CD4-positive, alpha-beta T cell treated with Interleukin-15 for 1 hour (primary cell): ENCODE measurements at places on chromosomes 13 and 19.

DNA sequence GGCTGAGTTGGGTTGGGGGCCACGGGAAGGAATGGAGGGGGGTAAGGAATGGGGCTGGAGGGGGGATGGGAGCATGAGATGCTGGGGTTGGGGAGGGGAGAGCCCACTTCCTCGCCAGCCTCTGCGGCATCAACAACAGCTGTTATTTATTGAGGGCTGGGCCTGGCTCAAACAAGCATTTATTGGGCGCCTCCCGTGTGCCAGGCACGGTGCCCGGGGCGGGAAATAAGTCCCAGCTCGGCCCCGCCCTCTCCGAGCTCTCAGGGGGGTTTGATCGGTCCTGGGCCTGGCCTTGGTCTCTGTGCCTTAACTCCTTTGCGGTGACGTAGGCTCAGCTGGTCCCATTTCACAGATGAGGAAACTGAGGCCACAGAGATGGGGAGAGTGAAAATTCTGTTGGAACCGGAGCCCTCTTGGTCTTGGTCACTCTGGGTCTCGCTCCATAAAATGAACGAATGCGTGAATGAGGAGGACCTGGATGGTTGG is 919 bp upstream of the ADAMTS10 start:
- no peak for DNase-seq

- DNase-seq = no peak
Observed at GRCh38 chr13:20401931-20402856, 123.5 kb downstream of the CRYL1 start.

GRCh38 chr13:54953786-54954185 is 1925.2 kb downstream of the OLFM4 start:
- no peak for DNase-seq

- no peak for DNase-seq
Observed at GRCh38 chr13:59494560-59494970, 669.2 kb downstream of the DIAPH3 start.

- no peak for DNase-seq
Observed at GRCh38 chr13:30175166-30175565, 132.2 kb downstream of the KATNAL1 start.

DNA sequence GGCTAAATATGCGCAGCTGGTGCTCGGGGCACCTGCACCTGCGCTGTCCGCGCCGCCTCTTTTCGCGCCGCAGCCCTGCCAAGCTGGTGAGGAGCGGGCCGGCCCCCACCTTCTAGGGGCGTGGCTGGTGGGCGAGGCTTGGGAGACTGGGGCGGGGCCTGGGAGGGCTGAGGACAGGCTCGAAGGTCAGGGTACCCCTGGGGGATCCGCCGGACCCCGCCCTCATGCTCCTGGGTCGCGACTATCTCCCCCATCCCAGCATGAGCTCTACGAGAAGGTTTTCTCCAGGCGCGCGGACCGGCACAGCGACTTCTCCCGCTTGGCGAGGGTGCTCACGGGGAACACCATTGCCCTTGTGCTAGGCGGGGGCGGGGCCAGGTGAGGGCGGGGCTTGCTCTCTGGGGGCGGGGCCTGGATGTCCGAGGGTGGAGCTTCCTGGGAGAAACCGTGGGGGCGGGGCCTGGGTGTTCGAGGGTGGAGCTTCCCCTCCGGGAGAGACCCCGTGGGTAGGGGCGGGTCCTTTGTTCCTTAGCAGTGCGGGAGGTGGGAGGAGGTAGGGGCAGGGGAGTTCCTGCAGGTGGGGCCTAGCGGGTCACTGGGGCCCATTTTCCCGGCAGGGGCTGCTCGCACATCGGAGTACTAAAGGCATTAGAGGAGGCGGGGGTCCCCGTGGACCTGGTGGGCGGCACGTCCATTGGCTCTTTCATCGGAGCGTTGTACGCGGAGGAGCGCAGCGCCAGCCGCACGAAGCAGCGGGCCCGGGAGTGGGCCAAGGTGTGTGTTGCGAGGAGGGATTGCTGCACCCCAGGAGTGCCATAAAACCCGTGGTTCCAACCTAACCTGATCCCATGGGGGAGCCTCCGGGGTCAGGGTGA is 19.7 kb downstream of the PNPLA6 start:
- DNase-seq = no peak

GRCh38 chr19:54473071-54473891 is at the start of gene CDC42EP5:
Gene CDC42EP5 (minus strand): TSS chr19:54473296. CDS start chr19:54465547, 7,749 bp downstream.
- no peak for DNase-seq

DNA sequence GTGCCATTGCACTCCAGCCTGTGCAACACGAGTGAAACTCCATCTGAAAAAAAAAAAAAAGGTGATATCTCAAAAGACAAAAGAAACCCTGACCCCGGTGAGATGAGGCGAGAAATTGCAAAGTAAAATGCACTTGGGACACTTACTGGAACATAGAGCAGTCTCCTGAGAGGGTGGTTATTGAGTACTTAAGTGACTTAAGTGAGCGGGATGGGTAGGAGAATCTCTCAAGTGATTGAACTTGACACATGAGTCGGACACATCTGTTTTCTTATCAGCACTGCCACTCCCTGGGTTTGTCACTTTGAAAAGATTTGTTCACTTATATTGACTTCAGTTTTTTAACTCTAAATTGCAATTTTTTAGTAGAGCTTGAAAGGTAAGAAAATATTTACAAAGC is 2.8 kb downstream of the ZNF429 start:
- DNase-seq = no peak

DNA sequence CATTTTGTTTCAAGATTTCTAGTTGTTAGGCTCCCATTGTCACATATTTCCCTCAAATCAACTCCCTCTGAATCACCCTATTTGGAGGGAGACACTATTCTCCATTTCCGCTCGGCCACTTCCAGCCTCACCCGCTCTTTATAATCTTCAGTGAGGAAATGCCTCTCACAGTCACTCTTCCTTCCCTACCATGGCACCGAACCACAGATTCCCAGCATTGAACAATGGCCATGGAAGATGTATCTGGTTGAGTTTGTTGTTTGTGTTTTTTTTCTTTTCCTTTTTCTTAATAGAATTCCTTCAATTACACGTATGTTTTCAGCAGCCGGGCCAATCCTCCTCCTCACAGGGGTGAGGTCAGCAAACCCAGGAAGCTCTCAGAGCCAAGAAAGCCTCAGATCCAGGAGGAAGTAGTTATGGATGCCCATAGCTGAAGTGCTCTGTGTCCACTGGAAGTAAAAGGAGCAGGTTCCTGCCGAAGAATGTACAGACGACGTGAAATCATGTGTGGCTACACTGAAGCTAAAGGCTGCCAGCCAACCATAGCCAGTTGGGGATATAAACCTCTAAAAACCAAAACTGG is 472.1 kb downstream of the FOXO1 start:
- no peak for DNase-seq

GRCh38 chr19:4310247-4311121 is 6.1 kb downstream of the FSD1 start:
- DNase-seq = no peak

DNA sequence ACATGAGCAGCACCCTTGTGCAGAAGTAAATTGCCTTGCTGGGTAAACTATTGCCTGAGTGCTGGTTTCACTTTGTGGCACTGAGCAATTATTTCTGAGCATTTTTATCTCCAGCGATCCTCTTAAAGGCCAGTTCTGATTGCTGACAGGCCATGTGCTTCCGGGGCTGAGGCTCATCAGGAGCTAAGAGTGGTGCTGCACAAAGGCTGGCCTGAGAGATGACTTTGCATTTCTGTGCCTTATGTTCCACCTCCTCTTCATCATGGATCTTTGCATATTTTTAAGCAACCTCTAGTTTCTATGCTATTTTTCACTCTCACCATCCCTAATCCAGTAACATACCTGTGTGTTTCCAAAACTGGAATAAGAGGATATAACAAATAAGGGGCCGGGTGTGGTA is 17.6 kb upstream of the COG6 start:
- no peak for DNase-seq

GRCh38 chr13:25943658-25944057 is 108.2 kb downstream of the SHISA2 start:
- no peak for DNase-seq

DNA sequence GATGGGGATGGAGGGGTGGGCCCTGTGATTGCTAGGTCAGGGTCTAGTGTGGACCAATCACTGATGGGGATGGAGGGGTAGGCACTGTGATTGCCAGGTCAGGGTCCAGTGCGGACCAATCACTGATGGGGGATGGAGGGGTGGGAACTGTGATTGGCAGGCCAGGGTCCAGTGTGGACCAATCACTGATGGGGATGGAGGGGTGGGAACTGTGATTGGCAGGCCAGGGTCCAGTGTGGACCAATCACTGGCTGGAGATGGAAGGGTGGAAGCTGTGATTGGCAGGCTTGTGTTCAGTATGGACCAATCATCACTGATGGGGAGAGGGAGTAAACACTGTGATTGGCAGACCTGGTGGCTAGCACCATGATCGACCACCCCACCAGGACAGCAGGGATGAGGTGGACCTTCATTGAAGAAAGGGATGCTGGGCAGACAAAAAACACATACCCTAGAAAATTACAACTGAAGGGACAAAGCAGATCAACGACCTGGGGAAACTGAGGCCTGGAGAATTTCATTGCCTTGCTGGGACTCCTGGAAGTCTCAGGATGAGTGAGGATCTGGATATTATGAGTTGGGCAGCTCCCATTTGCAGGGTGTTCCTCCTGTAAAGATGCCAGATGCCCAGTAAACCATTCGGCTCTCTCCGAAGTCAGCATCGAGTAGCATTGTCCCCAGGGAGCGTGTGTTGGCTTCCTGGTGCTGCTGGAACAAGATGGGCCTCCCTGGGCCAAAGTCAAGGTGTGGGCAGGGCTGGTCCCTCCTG is 15.5 kb downstream of the TMPRSS9 start:
- no peak for DNase-seq

DNA sequence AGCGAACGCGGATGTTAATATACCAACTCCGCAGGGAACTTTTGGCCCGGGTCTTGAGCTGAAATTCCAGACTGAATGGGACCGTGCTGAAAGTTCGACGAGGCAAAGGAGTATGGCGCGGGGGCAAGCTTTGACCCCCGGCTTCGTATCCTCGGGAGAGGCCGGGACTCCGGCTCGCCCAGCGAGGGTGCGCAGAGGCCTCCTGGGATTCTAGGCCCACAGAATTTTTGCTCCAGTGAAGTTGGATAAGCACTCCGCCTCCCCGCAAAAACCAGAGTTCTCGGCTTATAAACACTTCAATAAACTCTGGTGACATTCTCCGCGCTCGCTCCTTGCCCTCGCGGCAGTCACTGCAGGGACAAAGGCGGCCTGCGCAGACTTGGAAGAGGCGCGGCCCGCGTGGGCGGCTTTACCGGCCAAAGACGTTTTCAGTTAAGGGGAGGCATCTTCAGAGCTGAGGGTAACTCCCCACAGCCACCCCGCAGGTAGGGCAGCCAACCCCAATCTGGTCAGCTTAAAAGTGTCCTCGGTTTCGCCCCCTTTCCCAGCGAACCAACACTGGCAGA is 112.6 kb downstream of the KCNRG start:
- DNase-seq = no peak

- no peak for DNase-seq
Observed at GRCh38 chr13:99871249-99871898, 100.2 kb downstream of the ZIC5 start.

DNA sequence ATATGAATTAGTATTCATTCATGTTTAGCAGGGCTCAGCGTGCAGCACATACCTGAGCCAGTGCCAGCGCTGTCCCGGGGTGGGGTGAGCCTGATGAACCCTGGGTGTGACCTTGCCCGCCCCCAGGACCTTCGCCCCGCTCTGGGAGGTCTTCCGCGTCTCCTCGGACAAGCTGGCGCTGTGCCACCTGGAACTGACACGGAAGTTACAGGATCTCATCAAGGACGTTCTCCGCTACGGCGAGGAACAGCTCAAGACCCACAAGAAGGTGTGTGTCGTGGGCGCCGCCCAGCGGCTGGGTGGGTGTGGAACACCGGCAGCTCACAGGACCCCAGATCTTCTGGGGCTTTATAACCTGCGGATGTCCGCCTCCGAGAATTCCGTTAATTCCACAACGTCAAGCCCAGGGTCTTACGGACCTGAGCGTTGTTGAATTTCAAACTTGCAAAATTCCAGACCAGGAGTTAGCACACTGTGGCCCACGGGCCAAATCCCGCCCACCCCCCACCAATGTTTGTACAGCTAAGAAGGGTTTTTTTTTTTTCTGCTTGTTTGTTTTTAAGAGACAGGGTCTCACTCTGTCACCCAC is 15.4 kb downstream of the FCHO1 start:
- DNase-seq = peak; percentile 62

DNA sequence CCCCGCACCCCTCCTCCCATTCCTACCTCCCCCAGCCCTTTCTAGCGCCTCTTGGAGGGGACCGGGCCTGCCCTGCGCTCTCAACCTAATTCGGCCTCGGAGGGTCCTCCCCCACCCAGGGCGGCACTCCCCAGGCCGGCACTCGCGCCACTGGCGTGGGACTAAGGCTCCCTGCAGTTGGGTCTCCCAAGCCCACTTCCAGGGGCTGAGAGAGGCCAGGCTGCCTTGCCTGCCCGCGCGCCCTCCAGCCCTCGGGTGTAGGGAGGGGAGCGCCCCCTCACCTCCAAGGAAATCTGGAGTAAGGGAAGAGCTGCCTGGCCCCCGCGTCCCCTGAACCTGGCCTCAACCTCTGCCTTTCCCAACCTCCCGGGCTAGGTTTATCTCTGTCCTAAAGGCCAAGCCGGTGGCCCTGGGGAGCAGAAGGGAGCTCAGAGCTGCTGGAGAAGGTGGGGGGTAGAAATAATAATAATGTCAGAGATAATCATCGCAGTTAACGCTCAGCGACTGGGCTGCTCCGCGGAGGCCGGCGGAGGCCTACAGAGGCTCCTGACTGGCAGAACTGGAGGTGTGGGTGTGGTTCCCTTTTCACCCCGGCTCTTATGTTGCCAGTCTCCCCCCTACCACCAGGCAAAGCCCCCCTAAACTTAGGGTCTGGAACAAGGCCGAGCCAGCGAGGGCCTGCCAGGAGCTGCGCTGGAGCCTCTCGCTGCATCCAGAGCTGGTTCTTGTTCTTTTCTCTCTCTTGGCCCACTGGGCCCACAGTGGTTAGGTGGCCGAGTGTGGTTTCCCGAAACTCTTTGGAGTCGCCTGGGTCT is 9.6 kb downstream of the ZIC2 start:
- DNase-seq = no peak

DNA sequence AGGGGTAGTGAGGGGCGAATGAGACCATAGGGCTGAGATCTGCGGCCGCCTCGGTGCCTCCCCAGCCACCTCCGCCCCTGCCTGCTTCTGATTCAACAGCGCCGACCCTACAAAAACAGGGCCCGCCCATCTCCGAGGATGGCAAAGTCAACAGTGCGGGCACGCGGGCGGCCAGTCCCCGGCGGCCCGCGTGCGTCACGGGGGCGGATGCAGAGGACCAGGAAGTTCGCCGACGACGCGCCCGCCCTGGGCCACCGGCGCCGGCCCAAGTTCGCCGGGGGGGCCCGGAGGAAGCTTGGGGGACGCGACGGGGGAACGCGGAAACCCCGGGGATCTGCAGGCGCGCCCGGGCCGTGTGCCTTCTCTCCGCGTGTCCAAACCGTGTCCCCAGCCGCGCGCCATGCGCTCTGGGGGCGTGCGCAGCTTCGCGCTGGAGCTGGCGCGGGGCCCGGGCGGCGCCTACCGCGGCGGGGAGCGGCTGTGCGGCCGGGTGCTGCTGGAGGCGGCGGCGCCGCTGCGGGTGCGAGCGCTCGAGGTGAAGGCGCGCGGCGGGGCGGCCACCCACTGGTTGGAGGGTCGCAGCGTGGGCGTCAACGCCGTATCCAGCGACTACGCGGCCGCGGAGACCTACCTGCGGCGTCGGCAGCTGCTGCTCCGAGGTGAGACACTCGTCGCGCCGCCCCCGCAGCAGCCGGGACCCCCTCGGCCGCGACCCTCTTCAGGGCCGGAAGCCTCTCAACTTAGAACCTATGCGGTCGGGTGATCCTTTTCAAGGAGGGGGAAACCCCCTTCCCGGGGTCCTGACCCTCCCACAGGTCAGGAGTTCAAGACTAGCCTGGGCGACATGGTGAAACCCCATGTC is 6.8 kb upstream of the ARRDC2 start:
- DNase-seq = peak; percentile 98
